Naive thymus-derived CD8-positive, alpha-beta T cell (primary cell): ENCODE measurements at places on chromosomes 4 and X.

GRCh38 chr4:87644286-87644685 lies 5.8 kb upstream of the DMP1 start:
- DNase-seq, result no peak

DNA sequence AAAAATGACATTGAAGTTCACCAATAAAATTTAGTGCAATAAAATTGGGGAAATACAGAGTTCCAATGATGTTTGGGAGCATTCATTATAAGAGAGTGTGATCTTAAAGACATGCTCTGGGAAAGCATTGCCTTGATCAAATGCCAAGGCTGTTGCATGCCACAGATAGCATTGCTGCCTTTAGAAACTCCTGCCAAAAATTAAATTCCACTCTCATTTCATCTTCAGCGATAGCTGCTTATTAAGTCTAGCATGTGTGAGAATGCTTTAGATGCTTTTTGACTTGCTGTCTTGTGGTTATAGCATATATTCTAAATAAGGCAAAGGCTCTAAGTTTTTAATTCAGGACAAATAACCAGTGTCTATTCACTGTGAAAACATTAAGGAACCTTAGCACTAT lies 49.3 kb downstream of the NPNT start:
- DNase-seq, result no peak

DNA sequence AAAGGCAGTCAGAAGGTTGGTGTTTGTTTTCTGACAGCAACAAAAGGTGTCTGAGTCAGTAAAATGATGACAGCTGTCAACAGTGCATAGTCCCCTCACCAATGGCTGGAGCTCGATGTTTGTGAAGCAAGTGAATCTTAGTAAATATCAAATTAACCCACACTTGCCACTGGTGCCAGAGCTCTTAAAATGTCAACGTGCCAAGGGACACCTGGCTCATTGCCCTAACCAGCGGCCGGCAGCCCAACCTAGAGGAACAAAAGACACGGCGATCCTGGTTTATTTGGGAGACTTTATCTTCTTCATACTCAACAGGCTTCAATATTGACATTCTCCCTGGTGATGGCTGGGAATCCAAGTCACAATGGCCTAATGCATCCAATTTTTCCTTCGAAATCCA lies 143.4 kb downstream of the CPEB2 start:
- no peak for DNase-seq

- DNase-seq, result no peak
Observed at GRCh38 chr4:26302031-26302899, 18.5 kb upstream of the RBPJ start.

DNA sequence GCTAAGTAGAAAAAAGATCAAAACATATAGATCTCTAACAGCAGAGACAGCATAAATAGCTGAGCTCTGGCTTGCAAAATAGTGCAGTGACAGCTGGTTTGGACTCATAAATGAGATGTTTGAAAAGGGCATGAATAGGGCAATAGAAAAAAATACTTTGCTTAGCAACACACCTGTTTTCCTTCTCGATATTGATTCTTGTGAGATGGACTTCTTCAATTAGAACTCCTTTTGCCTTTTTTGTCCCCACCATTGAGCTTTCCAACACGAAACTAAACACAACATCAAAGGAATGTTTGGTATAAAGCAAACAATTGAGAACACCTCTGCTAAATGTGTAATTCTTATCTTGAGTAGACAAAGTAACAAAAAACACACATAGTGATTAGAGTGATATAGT lies 726.3 kb downstream of the RAPGEF2 start:
- DNase-seq, result no peak

DNA sequence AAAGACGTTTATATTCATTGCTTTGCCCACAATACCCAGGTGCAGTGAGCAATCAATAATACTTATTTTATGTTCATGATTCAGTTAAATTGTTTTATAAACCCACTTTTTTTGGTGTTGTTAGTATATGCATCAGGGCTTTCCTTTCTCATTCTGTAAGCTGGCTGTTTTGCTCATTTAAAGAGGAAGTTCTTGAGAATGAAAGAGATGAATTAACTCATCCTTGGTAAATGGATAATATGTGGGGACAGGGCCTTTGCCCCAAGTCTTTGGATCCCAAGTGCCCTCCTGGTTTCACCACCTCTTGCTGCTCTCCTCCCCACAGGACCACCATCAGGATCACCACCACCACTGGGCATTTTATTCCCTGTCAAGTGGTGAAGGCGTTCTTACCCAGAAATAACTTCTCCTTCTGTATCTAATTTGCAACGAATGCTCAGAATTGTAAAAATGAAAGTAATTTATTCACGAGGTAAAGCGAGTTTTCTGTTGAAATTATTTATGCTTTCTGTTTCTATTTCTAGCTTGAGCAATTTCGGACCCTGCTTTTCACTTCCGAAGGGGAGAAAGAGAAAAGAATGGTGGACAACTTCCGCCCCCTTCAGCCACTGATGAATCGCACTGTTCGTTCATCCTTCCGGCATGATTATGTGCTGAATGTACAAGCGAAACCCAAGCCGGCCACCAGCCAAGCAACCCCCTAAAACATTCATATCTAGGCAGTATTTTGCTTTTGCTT lies 8.2 kb upstream of the ZRSR2 start:
- DNase-seq, result no peak

DNA sequence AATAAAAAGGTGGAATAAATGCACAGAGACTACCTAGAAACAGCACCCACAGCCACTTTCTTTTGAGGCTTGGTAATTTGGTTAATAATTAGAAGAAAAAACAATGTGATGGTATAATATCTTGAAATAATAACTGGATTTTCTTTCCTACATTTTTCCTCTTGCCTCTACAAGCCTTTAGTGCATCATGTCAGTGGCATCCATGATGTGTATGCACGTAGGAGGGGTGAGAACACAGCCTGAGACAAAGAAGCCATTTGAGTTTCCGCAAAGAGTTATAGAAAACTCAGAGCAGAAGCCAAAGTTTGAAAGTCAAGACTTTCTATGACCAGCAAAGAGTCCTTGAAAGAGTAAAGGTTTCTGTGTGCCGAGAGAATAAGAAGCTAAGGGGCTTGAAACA lies 461.3 kb downstream of the BCOR start:
- no peak for DNase-seq

DNA sequence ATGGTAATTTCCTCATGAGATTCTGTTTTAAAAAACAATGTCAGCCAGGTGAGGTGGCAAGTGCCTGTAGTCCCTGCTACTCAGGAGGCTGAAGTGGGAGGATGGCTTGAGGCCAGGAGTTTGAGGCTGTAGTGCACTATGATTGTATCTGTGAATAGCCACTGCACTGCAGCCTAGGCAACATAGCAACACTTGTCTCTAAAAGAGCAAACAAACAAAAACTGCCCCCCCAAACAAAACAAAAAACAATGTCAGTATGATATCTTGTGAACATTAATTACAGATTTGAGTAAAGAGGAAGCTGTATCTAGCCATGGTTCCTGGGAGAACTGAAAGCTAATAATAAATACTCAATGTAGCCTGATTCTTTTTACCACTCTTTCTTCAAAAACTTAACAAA lies 6.8 kb upstream of the MSL3 start:
- no peak for DNase-seq

DNA sequence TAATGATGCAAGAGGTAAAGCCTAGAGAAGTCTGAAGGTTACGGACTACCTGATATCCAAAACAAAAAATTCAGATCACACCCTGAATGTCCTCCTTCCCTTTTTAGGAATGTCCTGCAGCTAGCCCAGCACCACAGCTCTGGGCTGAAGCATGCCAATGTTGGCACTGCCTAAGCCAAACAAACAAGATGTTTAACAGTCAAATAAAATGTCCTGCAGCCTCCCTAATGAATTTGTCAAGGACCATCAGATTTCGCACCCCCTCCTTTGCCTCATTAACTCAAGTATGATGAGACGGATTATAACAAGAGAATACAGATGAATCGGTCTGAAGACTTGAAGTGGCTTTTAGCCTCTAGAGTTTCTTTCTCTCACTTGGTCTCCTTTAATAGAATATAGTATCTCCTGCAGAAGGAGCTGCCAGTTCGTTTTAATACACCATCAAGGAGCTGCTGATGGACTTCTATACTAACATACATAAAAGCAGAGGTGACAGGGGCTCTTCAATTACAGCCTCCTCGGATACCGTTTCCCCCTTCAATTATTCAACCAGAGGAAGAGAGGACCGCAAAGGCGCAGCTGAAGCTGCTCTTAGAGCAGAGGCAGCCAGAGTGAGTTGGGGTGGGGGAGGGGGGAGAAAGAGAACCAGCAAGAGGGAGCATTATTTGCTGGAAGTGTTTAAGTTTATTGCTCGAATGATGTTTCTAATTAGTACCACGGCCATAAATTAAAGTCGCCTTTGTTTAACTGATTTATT lies 3.0 kb upstream of the MAB21L2 start:
- DNase-seq, result no peak

- no peak for DNase-seq
Observed at GRCh38 chr4:145452447-145453162, 29.0 kb upstream of the SMAD1 start.
